ENCODE measurements at places on chromosomes 7 and 10. TPM values are rescaled to one million over a fixed set of nuclear protein-coding genes. Genes with fewer than 3 reads are reported as not detected.
A peak's percentile ranks its signal among the peaks of the same experiment; 100 is the strongest.

The SLC18A3 gene
- not detected for polyA plus RNA-seq

The SLC16A12 gene
- polyA plus RNA-seq = not detected

The PDE6C gene
- not detected for polyA plus RNA-seq

DNA sequence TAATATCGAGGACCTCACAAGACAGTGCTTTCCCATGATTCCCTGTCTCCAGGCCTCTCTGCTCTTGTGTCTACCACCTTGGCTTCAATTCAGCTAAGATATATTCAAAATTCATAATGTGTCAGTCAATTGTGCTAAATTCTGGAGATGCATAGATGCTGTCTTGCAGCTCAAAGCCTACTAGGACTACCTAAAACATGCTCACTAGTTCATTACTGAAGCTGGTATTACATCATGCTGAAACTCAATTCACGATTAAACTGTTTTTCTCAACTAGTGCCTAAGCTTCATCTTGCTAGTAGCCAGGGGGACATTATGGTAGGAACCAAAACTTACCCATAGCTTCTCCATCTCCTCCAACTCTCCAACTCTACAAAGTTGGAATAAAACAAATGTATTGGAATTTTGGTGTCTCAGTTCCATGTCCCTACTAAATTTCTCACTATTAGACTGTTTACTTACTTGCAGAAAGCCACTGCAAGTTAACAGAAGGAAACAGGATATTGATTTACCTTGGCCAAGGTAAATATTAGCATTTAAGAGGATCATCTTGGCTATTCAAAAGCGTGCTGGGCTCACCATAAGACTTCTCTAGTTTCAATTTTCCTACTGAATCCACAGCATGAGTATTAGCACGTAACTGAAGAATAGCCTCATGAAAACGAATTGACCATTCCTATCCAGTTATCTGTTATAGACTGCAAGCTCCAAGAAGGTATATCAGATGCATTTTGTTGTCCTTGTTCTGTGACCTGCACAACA lies 53.6 kb downstream of the CREB3L2 start:
- H3K27ac ChIP-seq = peak overlapping the region; percentile 90
- DNase-seq = no peak
- no peak overlapping the region for H3K4me3 ChIP-seq
- H3K4me1 ChIP-seq = peaks cover 21% of the 10 kb centered on the region

DNA sequence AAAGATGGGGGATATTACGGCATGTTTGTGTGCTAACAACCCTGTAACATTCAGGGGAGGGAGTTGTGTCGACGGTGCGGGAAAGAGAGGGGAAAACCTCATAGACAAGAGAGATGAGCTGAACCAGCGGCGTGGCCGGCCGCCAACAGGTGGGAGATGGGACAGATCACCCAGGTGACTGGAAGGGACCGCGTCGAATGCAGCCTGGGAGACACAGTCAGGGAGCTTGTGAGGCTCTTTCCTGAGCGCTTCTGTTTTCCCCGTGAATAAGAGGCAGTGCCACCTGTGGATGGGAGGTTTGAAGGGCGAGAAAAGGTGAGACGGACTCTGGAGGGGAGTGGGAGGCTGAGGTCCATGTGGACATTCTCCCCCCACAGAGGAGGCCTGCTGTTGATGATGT lies 9.9 kb upstream of the PRKAG2 start:
- H3K27me3 ChIP-seq = peaks cover 39% of the 10 kb centered on the region
- H3K36me3 ChIP-seq = no peaks in the 10 kb centered on the region
- no peak overlapping the region for H3K27ac ChIP-seq
- no peak overlapping the region for H3K4me3 ChIP-seq
- H3K4me1 ChIP-seq = peaks cover 4% of the 10 kb centered on the region
- DNase-seq = no peak

The DNAJC12 gene
- polyA plus RNA-seq = not detected

- peaks cover 7% of the 10 kb centered on the region for H3K27me3 ChIP-seq
- no peak overlapping the region for H3K4me3 ChIP-seq
- no peak overlapping the region for H3K27ac ChIP-seq
- DNase-seq = no peak
Measured at GRCh38 chr10:71090801-71091200, 121.6 kb upstream of the UNC5B start.

DNA sequence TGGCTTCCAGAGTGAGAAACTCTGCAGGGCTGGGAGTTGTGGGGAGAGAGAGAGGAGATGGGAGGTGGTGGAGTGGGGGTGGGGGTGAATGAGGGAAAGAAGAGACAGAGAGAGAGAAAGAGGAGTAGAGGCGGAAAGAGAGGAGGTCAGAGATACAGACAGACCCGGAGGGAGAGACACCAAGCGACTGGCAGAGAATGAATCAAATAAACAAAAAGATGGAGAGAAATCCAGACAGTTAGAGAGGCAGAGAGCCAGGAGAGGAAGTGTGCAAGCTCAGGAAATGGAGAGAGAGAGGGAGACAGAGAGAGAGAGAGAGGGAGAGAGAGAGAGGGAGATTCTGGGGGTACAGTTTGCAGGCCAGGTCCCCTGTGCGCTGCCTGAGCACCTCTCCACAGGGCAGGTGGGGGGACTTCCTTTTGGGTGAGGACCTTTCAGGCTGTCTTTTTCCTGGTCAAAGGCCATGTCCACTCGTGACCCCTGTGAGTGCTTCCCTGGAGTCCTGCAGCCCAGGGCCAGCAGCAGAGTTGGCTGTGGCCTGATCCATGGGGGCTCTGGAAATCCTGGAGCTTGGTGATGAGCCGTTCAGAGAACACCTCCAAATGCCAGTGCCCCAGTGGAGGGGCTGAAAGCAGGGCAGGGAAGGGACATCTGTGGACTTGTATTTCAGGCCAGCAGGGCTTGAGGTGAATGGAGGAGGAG lies 25.0 kb upstream of the PCBD1 start:
- no peak overlapping the region for H3K27ac ChIP-seq
- no peak overlapping the region for H3K4me3 ChIP-seq
- peaks cover 3% of the 10 kb centered on the region for H3K4me1 ChIP-seq
- no peak for DNase-seq

The ZNF777 gene
- 1.4 TPM for polyA plus RNA-seq

- peak overlapping the region; percentile 64 for H3K27ac ChIP-seq
- DNase-seq = no peak
- H3K4me1 ChIP-seq = peaks cover 66% of the 10 kb centered on the region
- peak overlapping the region; percentile 65 for H3K4me3 ChIP-seq
Measured at GRCh38 chr7:1059200-1060091, 15.1 kb downstream of the GPR146 start.

DNA sequence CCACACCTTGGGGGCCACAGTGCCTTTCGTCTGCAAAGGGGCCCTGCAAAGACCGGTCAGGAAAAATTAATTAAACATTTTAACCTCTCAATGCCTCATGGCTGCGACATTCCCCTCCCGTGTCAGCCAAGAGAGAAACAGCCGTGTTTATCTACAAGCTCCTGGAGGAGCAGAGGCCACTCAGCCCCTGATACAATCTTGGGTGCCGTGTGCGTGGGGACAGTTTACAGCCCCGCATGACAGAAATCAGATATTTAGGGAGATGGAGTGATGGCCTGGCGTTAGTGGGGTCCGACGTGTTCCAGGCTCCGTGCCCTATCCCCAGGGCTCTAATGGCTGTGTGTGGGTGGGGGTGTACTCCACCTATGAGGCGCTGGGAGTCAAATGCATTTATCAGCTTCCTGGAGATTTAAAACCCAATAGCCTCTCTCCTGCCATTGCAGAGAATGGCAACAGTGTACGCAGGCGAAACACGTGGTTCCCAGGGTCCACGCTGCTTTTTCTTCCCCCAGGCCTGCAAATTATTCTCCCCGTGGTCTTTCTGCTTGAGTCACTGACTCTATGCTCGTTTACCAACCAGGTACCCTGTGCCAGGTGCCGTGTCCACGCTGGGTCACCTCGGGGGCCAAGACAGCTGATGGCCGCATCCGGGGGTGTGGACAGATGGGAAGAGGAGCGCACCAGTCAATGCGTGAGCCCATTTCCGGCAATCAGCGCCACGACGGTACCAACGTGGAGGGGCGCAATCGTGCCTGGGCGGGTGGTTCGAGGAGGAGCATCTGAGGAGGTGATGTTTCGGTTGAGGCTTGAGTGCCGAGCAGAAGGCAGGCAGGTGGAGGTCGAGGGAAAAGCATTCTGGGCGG lies 26.6 kb upstream of the PSMG3 start:
- H3K27me3 ChIP-seq = peaks cover 8% of the 10 kb centered on the region
- peaks cover 18% of the 10 kb centered on the region for H3K4me1 ChIP-seq
- no peak for DNase-seq
- H3K4me3 ChIP-seq = no peak overlapping the region

DNA sequence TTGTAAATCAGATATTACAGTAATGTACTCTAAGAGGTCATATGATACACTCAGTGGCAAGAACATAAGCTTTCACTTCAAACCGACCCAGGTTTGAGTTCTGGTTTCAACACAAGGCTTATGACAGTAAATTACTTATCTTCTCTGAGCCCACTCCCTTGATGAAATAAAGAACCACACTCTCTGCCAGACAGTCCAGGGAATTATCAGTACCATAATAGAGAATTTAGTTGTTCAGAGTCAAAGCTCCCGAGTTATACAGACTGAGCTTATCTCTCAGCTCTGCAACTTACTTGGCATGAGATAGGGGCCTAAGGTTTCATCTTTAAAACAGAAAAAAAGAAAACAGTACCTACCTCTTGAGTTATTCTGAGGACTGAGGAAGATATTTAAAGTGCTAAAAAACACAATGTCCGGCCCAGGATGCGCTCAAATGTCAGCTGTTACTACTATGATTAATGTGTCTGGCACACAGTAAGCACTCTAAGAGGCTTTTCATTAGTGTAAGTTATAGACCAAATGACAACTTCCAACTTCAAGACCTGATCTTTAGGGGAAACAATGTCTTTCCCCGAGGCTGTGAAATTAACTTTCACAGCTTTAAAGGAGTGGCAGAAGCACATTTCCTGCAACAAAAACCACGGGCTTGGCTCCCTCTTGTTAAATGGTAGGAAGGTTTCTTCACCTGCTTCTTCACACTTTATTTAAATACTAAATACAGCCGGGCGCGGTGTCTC lies 38.1 kb downstream of the UBE2H start:
- peaks cover 8% of the 10 kb centered on the region for H3K36me3 ChIP-seq
- H3K27ac ChIP-seq = no peak overlapping the region
- peaks cover 66% of the 10 kb centered on the region for H3K4me1 ChIP-seq
- no peak for DNase-seq
- no peaks in the 10 kb centered on the region for H3K27me3 ChIP-seq

The PNLIP gene
- not detected for polyA plus RNA-seq

DNA sequence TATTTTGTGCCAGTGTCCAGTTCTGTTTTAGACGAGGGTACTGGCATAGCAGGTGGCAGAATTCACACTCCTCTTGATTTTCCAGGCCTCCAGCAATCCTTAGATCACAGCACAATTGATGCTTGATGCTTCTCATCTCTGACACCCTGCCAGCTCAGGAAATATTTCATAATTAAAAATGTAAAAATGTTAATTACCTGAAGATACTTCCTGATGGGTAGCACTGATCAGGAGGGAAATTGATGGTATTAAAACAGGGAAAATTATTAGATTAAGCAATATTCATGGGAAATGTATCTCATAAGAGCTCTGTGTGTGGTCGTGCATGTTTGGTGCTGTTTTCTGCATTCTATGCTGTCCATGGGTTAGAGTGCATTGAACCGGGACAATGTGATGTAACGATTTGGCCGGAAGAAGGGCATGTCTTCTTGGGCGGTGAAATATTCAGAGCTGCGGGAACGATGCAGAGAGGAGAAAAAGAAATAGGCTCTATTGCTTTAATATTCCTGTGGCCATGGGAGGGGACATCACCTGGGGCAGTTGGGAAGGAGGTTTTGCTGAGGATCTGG lies 43.7 kb upstream of the MKI67 start:
- no peak overlapping the region for H3K27ac ChIP-seq
- H3K4me1 ChIP-seq = no peaks in the 10 kb centered on the region
- DNase-seq = no peak
- H3K4me3 ChIP-seq = no peak overlapping the region
- H3K36me3 ChIP-seq = peaks cover 16% of the 10 kb centered on the region

The AFAP1L2 gene
- 3.3 TPM for polyA plus RNA-seq

- no peaks in the 10 kb centered on the region for H3K4me1 ChIP-seq
- no peaks in the 10 kb centered on the region for H3K27me3 ChIP-seq
- H3K27ac ChIP-seq = no peak overlapping the region
- no peak overlapping the region for H3K4me3 ChIP-seq
- no peak for DNase-seq
Measured at GRCh38 chr10:98382691-98383101, 32.3 kb downstream of the PYROXD2 start.

GRCh38 chr7:16397501-16398145 lies 23.7 kb downstream of the CRPPA start:
- no peak for DNase-seq
- no peaks in the 10 kb centered on the region for H3K27me3 ChIP-seq
- no peak overlapping the region for H3K4me3 ChIP-seq
- H3K4me1 ChIP-seq = no peaks in the 10 kb centered on the region
- H3K36me3 ChIP-seq = peaks cover 10% of the 10 kb centered on the region
- no peak overlapping the region for H3K27ac ChIP-seq

DNA sequence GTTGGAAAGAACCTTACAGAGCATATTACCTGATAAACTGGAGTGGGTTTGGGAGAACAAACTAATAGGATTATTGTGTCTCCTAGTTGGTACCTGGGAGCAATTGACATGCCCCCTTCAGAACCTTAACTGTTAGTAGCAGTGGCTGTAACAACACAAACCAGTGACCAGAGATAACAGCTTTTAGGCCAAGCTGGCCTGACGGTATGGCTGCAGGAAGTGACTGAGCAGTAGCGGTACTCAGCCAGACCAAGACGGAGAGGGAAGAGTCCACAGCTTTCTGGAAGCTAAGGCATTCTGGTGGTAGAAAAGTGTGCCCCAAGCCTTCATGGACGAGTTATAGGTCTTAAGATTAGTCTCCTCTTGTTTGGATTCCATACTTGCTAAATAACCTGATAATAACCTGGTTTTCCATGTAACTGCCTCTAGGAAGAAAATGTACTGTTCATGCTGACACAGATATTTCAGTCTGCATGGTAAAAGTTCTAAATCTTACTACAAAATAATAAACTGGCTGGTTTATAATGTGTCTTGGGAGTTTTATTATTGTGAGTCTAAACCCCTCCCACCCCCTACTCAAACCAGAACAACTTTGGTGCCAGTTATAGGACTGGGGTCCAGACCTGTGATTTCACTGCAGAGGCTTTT lies 11.3 kb downstream of the NOLC1 start:
- no peaks in the 10 kb centered on the region for H3K4me1 ChIP-seq
- H3K36me3 ChIP-seq = peaks cover 29% of the 10 kb centered on the region
- no peaks in the 10 kb centered on the region for H3K27me3 ChIP-seq
- no peak for DNase-seq
- no peak overlapping the region for H3K27ac ChIP-seq

- H3K4me3 ChIP-seq = no peak overlapping the region
- H3K4me1 ChIP-seq = peaks cover 3% of the 10 kb centered on the region
- H3K27me3 ChIP-seq = no peaks in the 10 kb centered on the region
- no peak overlapping the region for H3K27ac ChIP-seq
- DNase-seq = no peak
Measured at GRCh38 chr10:132660385-132660784, 122.8 kb downstream of the INPP5A start.

DNA sequence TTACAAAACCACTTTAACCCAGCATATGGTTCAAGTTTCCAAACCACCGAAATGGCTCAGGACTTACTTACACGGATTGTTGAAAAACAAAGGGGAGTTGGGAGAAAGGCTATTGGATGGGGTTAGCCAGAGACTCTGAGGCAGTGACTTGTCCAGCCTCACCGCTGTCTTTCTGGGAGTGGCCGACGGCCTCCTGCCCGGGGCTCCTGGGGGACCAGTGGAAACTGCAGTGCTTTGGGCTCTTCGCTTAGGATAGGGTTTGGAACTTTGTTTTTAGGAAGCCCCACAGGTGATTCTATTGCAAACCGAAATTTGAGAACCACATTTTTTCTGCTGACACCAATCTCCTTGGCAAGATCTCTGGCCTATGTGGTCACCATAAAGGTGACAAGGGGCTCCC lies 38.1 kb upstream of the R3HCC1L start:
- no peaks in the 10 kb centered on the region for H3K4me1 ChIP-seq
- no peak overlapping the region for H3K27ac ChIP-seq
- H3K4me3 ChIP-seq = no peak overlapping the region
- H3K36me3 ChIP-seq = no peaks in the 10 kb centered on the region
- no peak for DNase-seq
